ENCODE measurements at places on chromosomes 13 and 19. TPM values are rescaled to one million over a fixed set of nuclear protein-coding genes. Genes with fewer than 3 reads are reported as not detected.

Gene STOML3
- total RNA-seq: not detected

Gene MBD3L1
- not detected for total RNA-seq

Gene CGB5
- not detected for total RNA-seq

Gene MAP4K1
- 0.83 TPM for total RNA-seq

Gene CGB3
- not detected for total RNA-seq

Gene NCR1
- total RNA-seq: not detected

Gene MBD3L3
- not detected for total RNA-seq

DNA sequence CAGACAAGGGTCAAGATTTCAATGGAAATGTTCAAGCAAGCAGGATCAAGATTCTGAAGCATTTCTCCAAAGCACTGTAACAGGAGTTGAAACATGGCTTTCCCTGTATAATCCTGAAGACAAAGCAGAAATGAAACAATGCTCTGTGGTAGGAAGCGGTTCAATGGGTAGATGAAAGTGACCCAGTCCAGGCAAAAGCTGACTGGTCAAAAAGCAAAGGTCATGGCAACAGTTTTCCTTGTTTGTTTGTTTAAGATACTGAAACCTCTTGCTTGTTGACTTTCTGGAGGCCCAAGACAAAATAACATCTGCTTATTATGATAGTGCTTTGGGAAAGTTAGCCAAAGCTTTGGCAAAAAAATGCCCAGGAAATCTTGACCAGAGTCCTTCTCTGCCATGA, 1343.9 kb upstream of the PCDH9 start:
- no peak for DNase-seq

GRCh38 chr13:97211300-97211699, 10.8 kb upstream of the MBNL2 start:
- DNase-seq: no peak

- no peak for DNase-seq
Measured at GRCh38 chr13:54216221-54216620, 1187.6 kb downstream of the OLFM4 start.

- no peak for DNase-seq
Measured at GRCh38 chr13:46270416-46270815, 58.7 kb downstream of the LRRC63 start.

GRCh38 chr19:4327252-4327876, 11.3 kb downstream of the STAP2 start:
- peak; percentile 85 for DNase-seq

DNA sequence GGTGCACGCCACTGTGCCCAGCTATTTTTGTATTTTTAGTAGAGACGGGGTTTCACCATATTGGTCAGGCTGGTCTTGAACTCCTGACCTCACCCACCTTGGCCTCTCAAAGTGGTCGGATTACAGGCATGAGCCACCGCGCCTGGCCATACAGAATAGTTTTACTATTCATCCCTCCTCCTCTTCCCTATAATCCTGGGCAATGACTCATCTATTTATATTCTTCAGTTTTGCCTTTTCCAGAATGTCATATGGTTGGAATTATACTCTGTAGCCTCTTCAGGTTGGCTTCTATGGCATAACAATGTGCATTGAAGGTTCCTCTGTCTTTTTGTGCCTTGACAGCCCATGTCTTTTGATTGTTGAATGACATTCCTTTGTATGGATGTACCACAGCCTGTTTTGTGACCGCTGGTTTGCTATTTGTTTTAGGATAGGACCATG, 22.2 kb upstream of the LRP3 start:
- DNase-seq: no peak

GRCh38 chr13:42654722-42655121, 80.8 kb downstream of the TNFSF11 start:
- no peak for DNase-seq

DNA sequence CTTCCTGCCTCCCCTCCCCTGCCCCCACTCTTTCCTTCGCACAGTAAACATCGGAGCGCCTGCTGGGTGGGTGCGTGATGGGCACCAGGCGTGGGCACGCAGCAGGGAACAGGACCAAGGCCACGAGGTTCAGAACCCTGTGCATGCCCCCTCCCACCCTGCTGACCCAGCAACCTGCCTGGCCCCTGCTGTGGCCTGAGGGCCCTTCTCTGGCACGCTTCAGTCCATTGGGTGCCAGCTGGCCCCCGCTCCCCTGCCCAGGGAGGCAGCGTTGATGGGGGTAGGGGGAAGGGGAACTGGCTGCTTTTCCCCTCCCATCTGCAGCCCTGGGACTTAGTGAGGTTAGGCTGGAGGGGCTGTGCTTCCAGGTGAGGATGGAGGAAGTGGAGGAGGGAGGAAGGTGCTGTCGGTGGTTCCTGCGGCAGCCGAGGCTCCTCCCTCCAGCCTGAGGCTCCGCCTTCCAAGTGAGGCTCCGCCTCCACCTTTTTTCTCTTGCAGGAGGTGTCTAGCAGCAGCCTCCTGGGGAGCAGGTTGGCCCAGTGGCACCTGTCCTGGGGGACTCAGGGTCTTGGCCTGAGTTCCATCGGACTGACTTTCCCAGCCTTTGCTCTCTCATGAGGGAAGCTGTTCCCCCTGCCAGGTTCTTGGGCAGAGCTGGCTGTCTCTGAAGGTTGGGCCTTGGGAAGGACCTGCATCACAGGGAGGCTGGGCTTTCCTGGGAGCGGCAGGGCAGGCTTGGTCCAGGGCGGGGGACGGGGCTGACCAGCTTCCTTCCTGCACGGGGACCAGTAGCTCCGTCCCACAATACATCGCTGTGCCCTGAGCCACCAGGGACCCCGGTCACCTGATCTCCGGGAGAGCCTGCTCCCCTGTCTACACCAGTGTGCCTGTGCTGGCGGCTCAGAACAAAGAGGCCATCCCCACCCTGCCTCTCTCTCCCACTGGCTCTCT, 7.3 kb downstream of the PIAS4 start:
- DNase-seq: no peak

- DNase-seq: no peak
Measured at GRCh38 chr13:83691966-83692365, 190.3 kb downstream of the SLITRK1 start.

GRCh38 chr19:44529536-44529935, at the start of gene CEACAM20:
Gene CEACAM20 (minus strand): TSS chr19:44529675. CDS start chr19:44529509, 166 bp downstream.
- DNase-seq: no peak

GRCh38 chr13:21137696-21138095, 38.7 kb downstream of the SKA3 start:
- DNase-seq: no peak

- no peak for DNase-seq
Measured at GRCh38 chr19:16605553-16605994, 22.4 kb downstream of the MED26 start.

DNA sequence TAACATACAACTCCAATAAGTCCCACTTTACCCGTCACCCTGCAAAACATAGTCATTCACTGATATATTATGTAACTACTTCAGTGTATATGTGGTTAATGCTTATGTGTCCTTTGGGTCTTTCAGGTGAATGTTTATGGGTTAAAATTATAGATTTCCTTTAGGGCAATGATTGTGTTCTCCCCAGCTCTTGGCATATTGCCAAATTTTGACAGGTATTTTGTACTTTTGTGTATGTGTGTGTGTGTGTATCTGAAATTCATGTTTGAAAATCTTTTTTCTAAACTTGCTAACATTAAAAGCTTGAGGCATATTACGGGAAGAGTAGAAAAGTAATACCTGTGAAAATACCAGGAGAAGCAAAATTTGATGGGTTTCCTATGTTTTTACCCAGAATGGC, 8.2 kb downstream of the CDK8 start:
- no peak for DNase-seq
